WTC11 (cell line): ENCODE measurements at places on chromosomes 11 and 22. TPM values are rescaled to one million over a fixed set of nuclear protein-coding genes. Genes with fewer than 3 reads are reported as not detected.

Gene AQP11
- 0.99 to 1.6 TPM (median 1.2 TPM) in 3 replicates for total RNA-seq

Gene SCUBE2
- 0.64 to 1.9 TPM (median 1.2 TPM) in 3 replicates for total RNA-seq

Gene GAS2L1
- 15.3 to 19.9 TPM (median 15.6 TPM) in 3 replicates for total RNA-seq

Gene ACTN3
- total RNA-seq = 18.5 to 20.4 TPM (median 19.2 TPM) in 3 replicates

Gene ELFN2
- total RNA-seq = 0.87 to 1.8 TPM (median 1.5 TPM) in 3 replicates

Gene ADM
- 18.7 to 40.8 TPM (median 40.1 TPM) in 3 replicates for total RNA-seq

Gene BTBD18
- 0.09 to 0.14 TPM in 2 of 3 replicates, not detected in the other for total RNA-seq

Gene GPHA2
- total RNA-seq = 1.0 to 1.6 TPM (median 1.6 TPM) in 3 replicates

Gene USP28
- 129 to 142 TPM (median 138 TPM) in 3 replicates for total RNA-seq

Gene PYGM
- total RNA-seq = 6.6 to 8.7 TPM (median 8.2 TPM) in 3 replicates

Gene CCDC15
- total RNA-seq = 2.1 to 2.6 TPM (median 2.4 TPM) in 3 replicates

Gene PLEKHB1
- 11.4 to 15.8 TPM (median 12.0 TPM) in 3 replicates for total RNA-seq

Gene CASP5
- not detected in 3 replicates for total RNA-seq

Gene INPP5J
- 6.2 to 9.0 TPM (median 7.7 TPM) in 3 replicates for total RNA-seq

Gene RTCB
- total RNA-seq = 99.9 to 106 TPM (median 100 TPM) in 3 replicates

Gene HBE1
- 1.5 to 3.1 TPM (median 1.7 TPM) in 3 replicates for total RNA-seq
